ENCODE measurements at places on chromosomes 3 and 15.
A peak's percentile ranks its signal among the peaks of the same experiment; 100 is the strongest.

DNA sequence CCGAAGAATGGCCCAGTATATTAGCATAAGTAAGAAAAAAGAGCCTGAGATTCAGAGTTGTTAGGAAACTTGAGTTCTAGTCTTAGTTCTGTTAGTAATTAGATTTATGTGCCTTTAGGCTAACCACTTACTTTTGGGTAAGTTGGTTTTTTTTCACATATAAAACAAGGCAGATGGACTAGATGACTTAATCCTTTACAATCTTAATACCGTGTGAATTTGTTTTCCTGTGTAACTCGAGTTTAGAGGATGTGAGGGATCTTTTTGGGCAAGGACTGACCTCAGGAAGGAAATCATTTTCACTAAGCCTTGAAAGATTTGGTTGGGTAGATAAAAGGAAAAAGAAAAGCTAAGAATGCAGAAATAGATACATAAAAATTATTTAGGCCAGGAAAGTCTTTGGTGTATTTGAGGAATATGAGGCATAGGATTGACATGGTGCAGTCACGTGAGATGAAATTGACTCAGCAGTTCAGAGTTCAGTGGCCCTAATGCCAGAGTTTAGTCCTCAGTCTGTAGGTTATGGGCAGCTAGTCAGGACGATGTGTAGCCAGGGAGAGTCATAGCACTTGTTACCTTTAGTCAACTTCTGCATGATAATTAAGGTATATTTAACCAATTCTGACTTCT, 34.6 kb downstream of the PAK2 start:
- no peak for DNase-seq

DNA sequence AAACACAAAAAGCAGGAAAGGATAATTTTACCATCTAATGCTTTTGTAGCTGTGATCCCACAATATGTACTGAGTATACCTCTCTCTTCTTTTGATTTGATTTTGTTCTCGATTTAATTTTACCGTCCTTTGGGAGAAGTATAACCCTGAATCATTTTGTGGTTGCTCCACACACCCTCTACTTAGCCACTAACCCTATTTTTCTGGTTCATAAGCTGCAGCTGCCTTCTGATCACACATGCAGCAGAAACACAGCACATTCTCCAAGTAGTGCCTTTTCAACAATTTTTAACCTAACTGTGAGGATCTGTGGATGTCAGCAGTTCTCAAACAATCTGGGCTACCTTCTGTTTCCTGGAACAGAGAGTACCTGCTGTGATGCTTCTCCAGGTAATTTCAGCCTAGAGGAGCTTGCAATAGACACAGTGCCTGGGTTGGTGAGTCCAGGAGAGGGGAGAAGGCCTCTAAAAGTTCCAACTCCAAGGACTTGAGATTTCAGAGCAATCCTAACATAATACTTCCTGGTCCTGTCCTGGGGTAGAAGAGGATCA, 40.3 kb downstream of the HGD start:
- no peak for DNase-seq

GRCh38 chr3:156576051-156576450, 21.1 kb upstream of the SSR3 start:
- no peak for DNase-seq

- no peak for DNase-seq
Measured at GRCh38 chr15:58525991-58526421, 94.2 kb downstream of the LIPC start.

DNA sequence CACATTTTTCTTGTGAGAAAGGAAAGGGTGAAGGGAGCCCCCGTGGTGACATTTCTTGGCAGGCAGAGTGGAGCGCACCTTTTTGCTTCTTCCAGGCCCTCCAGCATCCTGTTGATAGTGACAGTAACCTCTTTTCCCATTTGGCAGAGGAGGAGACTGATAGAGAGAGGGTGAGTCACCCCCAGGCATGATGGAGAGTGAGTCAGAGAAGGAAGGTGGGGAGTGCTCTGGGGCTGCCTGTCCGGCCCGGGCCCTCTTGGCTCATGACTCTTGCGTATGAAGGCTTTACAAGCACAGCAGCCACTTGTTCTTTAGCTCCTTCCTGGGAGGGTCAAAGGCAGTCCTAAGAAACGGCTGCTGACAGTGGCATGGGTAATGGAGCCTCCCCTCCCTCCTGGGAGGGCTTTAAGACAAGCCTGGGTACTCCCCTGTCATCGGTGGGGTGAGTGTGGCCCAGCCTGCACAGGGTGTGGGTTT, 16.0 kb downstream of the ANKRD63 start:
- DNase-seq: peak; percentile 79
